ENCODE measurements at places on chromosomes 7 and 10.

- DNase-seq: no peak
Observed at GRCh38 chr7:18855796-18856195, 261.6 kb downstream of the TWIST1 start.

GRCh38 chr10:60288256-60288655 is 101.4 kb downstream of the ANK3 start:
- DNase-seq: no peak

DNA sequence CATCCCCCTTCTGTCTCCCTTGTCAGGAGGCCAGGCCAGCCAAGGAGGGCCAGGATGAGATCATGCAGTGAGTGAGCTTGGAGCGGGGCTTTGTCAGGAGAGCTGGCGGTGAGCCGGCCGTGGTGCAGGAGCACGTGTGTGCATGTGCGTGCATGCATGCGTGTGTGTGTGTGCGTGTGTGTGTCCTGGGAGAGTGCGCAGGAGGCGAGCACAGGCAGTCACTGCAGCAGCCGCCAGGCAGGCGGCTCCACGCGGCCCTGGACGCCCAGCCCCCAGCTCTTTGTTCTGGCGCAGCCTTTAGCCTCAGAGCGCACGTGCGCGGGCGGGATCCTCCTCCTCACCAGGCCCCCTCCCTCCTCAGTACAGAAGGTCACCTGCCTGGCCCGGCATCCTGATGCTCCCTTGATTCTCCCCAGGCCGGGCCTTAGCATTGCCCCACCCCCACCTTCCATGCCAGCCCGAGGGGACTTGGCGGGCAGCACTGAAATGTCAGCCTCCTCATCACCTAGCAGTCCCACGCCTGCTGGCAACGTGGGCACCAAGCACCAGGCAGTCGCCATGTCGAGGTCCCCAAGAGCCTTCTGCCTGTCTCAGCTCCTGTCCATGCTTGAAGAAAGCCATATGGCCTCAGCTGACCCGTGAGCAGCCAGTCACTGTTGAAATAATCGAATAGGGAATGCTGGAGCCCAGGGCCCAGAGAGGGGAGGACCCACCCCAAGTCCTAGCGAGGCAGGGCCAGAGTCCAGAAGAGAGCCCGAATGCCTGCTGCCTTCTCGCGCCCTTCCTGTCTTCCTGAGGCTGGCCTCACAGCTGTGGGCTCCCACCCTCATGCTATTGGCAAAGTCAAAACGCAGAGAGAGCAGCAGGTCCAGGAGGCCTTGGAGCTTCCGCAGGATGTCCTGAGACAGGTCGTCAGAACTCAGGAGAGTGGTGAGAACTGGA is 125.9 kb upstream of the PPIF start:
- no peak for DNase-seq

- no peak for DNase-seq
Observed at GRCh38 chr7:33735403-33735802, 169.9 kb upstream of the BMPER start.

DNA sequence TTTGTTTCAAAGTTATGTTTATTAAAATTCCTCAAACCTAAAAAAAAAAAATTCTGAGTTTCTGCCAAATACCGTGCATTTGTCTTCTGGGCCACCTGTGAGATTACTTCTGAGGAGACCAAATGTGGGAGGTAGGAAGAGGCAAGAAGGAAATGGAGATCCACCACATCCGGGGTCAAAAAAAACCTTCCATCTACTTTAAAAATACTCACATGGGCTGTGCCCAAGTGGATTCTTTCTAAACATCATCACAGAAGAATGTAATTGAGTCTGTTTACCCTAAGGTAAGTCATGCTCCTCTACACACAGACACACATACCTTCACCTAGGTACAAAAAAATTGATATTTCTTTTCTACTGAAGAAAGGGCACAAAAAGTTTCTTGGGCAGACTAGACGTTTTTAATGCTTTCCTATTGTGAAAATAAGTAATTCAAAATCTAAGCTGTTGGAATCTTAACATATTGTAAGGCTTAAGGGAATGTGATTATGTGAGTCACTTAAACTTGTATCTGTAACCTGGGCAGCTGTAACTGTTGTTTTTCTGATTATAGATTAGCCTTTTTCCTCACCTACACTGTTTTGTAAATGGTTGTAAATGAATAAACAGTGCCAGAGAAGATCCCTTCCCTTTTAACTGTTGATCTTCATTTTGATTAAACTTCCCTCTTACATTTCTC is 19.1 kb upstream of the SPOCK2 start:
- DNase-seq: no peak

GRCh38 chr10:88389456-88389855 is 193.7 kb downstream of the RNLS start:
- DNase-seq: no peak

DNA sequence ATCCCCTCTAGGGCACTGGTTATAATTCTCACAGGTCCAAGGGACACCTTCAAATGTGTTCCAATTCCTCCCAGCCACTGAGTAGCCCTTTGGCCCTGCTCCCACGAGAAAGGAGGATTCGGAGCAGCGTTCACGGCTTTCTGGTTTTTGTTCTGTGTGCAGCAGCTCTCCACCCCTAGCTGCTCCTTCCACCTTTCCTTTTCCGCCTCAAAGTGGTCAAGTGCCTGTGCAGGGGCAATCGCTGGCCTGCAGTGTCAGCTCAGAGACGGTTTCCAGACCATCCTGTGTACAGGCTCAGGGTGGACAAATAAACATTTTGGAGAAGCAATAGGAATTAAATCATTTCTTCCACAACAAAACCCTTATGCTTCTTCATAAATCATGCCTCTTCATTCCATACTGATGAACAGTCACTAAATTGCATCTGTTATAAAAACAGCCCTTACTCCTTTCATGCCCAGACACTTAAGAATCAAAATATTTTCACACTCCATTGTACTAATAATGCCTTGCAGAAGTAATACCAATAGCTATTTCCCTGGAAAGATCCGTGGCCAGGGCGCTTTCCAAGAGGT is 1.1 kb downstream of the KIAA1549 start:
- no peak for DNase-seq

GRCh38 chr7:134766779-134767519 is 12.5 kb upstream of the CALD1 start:
- DNase-seq: no peak

- DNase-seq: no peak
Observed at GRCh38 chr10:37747081-37747480, 110.3 kb downstream of the ZNF248 start.
